Tongue (tissue), 3 donors: ENCODE measurements at places on chromosomes 16 and 17. TPM values are rescaled to one million over a fixed set of nuclear protein-coding genes. Genes with fewer than 3 reads are reported as not detected.
A peak's percentile ranks its signal among the peaks of the same experiment; 100 is the strongest.

- DNase-seq = no peak
Measured at GRCh38 chr17:30191072-30191471, 44.4 kb downstream of the SLC6A4 start.

DNA sequence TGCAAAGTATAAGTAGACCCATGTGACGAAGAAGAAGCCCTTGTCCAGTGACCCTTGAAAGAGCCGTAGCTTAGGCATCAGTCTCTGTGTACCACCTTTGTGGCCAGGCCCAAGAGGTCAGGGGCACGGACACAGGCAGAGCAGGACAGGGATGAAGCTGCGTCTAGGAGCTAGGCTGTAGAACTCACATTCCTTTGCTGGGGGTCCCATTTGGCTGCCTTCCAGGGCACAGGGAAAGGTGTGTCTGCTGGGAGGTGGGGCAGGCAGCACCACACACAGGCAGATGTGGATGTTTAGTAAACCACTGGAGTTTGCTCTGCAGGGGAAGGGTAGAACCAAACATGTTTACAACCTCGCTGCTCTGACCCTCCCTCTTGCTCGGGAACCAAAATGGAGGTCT lies 33.7 kb downstream of the HNF1B start:
- no peak for DNase-seq

GRCh38 chr17:64635647-64636305 lies 26.3 kb downstream of the SMURF2 start:
- no peak for DNase-seq

DNA sequence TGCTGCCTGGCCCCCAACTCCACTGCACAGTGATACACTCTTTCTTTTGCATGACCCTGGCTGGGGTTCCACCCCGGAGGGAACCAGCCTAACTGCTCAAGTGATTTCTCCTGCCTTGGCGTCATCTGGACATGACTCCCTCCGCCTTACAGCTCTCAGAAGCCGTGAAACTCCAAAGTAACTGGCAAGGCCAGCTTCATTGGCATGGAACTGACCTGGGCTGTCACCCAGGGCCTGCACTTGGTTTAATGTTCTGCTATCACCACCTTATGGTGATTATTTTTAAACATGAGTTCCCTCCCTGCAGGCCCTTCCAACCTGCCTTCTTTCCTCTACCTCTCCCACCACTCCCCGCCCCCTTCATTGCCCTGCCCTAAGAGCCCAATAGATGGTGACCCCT lies 139.7 kb upstream of the CDH5 start:
- DNase-seq = peak; percentile 51

Gene EFCAB5
- 0.41 TPM for total RNA-seq

Gene SLC6A2
- 7.8 TPM for total RNA-seq
